T1000 (cell line): ENCODE measurements at places on chromosomes 6 and 20.

GRCh38 chr20:57677584-57677982 is 32.2 kb downstream of the PMEPA1 start:
- no peak for DNase-seq

- DNase-seq: no peak
Measured at GRCh38 chr6:18395856-18396197, 8.7 kb downstream of the RNF144B start.

- peak; percentile 1 for DNase-seq
Measured at GRCh38 chr20:12207875-12208274, 290.2 kb downstream of the BTBD3 start.

DNA sequence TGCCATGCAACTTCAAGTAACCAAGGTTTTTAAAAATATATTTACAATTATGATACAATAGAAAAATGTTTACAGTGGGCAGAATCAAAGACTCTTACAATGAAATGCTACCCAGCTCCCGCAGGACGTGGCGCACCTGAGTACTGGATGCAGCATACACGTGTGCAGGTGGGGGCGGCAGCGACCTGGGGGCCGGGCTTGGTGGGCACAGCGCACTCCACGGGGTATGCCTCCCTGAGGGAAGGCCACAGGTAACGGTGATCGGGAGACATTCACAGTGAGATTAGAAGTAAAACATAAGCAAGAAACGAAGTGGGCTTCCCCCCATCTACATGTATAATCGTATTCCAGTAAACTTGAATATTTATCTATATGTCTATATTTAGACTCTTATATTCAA is 54.2 kb downstream of the WDR27 start:
- no peak for DNase-seq

GRCh38 chr6:145042559-145042958 is 692.8 kb downstream of the EPM2A start:
- no peak for DNase-seq

GRCh38 chr20:57748601-57749130 is 38.9 kb upstream of the PMEPA1 start:
- peak; percentile 86 for DNase-seq

DNA sequence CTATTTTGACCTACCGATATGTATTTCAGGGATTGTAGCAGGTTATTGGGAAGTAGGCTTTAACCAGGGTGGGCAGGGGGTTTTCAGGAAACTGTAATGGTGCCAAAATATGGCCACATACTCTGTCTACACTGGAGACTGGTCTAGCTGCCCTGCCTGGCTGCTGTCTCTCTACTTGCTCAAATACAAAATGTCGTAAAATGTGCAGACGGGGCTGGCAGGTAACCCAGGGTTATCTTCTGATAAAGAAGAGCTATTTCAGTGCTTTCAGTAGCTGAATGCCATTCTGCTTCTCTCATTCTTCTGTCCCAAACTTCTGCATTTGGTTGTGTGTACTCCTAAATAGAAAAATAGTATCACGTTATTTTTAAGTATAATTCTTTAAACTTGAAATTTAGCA is 616.2 kb downstream of the EPM2A start:
- no peak for DNase-seq

DNA sequence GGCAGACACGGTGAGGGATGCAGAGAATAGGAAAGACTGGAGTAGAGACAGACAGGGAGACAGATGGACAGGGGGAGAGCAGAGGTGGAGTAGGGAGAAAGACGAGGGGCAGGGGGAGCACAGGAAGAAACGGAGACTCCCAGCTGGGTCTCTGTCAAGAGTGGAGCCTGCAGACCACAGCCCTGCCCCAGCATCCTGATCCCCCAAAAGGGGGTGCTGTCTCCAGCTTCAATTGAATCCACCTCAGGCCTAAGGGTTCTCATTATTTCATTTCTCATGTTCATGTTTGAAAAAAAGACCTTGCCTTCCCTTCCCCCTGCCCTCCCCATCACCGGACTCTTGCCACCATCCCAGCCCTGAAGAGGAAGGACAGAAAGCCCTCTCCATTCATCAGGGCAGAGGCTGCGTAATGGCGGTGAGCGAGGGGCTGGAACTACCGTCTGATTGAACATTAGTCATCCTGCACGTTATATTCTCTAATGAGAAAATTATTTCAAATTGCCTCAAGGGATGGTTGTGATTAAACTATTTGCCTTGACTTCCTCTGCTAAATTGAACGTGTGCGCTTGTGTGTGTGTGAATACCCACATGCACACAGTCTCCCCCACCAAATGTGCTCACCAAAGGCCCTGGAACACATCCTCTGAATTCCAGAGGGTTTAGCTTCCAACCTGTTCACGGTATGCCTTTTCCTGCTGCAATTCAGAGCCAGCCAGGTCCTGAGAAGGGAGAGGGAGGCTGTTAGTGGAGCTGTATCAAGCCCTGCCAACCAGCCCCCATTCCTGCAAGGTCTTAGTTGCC is 98.3 kb downstream of the CDC5L start:
- DNase-seq: no peak

- peak; percentile 23 for DNase-seq
Measured at GRCh38 chr6:34237722-34238584, 1.3 kb downstream of the HMGA1 start.

GRCh38 chr6:57013521-57013926 is 33.0 kb upstream of the KIAA1586 start:
- DNase-seq: peak; percentile 54

GRCh38 chr6:81997090-81997926 is 244.8 kb upstream of the TENT5A start:
- DNase-seq: no peak

DNA sequence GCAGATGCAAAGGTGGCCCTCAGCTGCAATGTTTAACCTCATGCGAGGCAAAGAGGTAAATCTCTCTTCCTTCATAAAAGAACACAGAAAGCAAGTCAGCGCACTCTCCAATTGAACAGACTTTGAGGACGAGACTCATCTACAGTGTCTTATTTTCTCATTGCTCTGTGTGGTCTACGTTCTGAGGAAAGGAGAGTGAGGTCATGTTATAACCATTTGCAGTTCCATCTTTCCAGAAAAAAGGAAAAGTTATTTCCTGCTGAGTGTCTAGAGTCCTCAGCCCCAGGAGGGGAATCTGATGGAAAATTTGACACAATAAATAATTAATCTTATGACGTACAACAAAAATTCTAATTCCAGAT is 35.6 kb upstream of the THBS2 start:
- no peak for DNase-seq

DNA sequence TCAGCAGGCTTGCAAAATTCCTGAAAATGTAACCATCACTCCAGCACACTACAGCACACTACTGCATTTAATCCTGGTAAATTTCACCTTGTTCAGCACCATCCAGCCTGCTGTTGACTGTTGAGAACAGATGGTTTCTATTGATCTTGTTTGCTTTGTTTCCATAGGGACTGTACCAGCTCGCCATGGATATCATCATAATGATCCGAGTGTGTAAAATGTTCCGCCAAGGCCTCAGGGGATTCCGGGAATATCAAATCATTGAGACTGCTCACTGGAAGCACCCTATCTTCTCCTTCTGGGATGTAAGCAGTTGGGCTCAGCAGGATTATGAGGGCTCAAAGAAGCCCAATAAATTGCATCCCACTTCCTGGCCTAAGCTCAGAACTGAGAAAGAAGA is 4.1 kb downstream of the CNBD2 start:
- DNase-seq: no peak

DNA sequence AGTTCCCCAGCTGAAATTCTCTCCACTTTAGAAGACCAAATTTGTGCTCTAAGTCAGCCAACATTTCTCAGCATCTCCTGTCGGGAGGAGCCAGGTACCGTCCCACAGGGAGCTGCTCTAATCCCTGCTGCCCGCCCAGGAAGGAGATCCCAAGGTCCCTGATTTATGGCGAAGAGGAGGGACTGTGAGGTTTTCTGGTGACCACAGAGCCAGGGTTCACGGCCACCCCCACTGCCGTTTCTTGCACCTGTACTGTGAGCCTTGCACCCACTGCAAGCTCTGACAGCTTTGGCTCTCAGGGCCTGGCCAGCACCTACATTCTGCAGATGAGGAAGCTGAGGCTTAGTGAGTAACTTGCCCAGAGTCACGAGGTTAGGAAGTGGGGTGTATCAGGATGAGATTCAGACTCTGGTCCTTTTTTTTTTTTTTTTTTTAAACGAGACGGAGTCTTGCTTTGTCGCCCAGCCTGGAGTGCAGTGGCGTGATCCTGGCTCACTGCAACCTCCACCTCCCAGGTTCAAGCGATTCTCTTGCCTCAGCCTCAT is 34.9 kb downstream of the FOXC1 start:
- no peak for DNase-seq

DNA sequence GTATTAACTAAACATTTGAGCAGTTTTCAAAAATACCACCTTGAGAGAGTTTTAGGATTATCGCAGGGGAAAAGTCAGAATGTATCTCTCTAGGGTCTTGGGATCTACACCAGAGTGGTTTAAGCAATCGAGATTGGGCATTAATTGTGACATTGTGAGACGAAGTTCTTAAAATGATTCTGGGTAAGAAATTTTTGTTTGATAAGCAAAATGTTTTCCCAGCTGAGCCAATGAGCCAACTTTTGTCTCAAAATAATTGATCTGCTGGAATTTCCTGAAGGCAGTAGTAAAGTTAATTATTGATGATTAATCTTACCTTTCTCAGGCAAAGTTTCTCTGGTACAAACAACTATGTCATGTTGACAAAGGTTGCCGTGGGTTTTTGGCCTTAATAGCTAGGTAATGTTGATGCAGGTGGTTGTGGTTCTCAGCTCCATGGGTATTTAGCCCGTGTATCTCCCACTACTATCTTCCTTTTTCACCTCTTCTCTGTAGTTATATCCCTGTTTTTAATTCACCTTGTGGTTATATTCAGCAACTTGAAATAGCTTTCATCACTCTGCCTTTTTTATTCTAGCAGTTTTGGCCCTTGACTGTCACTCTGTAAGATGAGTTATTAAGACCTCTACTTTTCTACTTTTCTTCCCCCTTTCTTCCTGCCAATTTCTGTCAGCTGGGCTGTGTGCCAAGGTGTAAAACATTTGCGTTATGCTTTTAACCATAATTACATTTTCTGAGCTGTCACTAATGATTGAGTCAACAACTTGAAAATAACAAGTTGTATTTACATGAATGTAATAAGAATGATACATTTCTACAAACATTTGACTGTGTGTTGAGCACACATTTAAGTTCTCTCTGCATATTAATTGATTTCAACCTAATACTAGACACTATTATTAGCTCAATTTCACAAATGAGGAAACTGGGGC is 368.3 kb upstream of the BTBD3 start:
- no peak for DNase-seq

- DNase-seq: peak; percentile 17
Measured at GRCh38 chr6:135535989-135536414, 38.5 kb upstream of the AHI1 start.

DNA sequence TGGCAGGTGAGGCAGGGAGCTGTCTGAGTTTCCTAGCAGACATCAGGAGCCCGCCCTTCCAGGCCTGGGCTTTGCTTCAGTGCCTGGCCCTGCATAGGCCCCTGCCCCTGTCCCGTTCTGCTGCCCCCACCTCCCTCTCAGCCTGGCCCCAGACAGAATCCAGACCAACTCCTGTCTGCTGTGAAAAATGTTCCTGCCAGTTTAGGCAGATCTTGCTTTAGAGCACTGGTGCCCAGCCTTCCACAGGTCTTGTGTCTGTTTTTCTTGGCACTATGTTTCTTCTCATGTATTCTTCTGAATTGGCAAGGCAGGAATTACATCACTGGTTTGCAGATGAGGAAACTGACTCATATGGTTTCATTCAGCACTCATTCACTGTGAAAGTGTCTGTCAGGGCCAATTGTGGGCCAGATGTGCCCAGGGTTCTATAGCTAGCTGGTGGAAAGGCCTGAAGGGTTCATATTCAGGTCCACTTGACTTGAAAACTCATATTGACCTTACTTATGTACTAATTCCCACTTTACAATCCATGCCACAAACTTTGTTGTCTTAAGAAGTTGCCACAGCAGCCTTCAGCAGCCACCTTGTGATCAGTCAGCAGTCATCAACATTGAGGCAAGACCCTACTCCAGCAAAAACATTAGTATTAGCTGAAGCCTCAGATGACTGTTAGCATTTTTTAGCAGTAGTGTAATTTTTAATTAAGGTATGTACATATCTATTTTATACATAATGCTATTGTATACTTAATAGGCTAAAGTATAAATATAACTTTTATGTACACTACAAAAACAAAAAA is 40.5 kb downstream of the HLA-F start:
- DNase-seq: no peak

GRCh38 chr6:81756690-81757089 is 4.2 kb upstream of the TENT5A start:
- no peak for DNase-seq

GRCh38 chr6:134630508-134631121 is 312.7 kb upstream of the SGK1 start:
- DNase-seq: no peak

DNA sequence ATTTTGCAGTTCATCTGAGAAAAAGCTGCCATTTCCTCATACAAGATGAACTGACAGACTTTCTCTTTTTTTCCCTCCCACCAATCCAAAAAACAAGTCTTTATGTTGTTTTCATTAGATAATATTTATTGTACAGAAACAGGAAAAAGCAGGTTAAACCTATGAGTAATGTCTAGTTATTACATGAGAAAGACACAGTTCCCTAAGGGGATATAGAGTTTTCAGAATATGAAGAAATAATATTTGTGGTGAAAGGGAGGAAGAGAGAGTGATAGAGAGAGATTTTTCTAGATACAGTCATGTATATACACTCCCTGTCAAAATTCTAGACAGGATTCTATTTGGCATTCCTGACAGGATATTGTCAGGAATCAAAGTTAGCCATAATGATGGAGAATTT is 392.4 kb downstream of the BMP2 start:
- no peak for DNase-seq
